ENCODE measurements at places on chromosomes 1 and 21.

DNA sequence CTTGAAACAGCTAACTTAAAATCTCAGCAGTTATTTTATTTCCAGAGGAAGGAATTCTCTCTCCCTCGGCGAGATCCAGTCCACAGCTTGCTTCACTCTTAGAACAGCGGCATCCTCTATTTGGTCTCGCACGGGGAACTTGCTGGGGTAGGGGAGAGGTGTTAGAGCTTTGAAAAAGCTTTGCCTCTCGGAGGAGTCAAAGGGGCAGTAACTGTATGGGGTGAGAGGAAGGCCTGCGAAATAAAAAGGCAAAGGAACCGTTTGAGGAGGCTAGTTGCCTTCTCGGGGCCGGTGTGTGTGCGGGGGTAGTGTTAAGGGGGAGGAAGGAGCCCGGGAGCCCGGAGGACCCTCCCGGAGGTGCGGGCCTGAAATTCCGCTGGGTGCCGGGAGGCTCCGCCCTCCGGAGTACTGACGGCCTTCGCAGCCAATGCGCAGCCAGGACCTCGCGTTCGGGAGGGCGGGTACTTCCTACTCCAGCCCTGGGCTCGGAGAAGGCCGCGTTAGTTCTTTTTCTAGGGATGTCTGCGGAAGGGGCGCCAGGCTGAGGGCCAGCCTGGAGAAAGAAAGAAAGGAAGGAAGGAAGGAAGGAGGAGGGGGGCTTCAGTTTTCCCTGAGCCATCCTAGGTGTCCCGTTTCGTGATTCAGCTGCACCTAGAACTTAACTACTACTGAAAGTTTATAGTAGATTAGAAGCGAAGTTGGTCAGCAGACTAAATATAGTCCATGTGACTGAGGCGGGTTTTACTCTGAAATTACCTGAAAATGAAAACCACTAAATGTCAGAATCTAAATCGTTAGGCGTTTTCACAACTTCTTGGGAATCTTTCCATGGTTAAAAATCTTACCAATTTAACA lies 2.2 kb downstream of the NEK7 start:
- DNase-seq, result peak; percentile 96

DNA sequence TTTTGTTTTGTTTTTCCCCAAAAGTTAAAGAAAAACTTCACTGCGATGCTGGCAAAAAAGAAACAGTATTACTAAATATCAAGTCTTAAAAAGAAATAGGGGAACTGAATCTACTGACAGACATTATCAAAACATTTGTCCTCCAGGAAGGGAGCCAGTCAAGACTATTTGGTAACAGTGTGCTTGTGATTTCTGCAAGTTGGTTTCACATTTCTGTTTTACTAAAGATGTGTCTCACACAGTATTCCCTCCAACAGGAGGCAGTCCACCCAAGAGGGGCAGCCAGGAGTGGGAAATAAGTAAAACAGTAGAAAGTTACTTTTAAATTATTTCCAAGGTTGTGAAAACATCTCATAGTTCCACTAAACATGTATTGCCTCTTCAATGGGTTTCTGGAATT lies 74.4 kb upstream of the SDC3 start:
- no peak for DNase-seq

DNA sequence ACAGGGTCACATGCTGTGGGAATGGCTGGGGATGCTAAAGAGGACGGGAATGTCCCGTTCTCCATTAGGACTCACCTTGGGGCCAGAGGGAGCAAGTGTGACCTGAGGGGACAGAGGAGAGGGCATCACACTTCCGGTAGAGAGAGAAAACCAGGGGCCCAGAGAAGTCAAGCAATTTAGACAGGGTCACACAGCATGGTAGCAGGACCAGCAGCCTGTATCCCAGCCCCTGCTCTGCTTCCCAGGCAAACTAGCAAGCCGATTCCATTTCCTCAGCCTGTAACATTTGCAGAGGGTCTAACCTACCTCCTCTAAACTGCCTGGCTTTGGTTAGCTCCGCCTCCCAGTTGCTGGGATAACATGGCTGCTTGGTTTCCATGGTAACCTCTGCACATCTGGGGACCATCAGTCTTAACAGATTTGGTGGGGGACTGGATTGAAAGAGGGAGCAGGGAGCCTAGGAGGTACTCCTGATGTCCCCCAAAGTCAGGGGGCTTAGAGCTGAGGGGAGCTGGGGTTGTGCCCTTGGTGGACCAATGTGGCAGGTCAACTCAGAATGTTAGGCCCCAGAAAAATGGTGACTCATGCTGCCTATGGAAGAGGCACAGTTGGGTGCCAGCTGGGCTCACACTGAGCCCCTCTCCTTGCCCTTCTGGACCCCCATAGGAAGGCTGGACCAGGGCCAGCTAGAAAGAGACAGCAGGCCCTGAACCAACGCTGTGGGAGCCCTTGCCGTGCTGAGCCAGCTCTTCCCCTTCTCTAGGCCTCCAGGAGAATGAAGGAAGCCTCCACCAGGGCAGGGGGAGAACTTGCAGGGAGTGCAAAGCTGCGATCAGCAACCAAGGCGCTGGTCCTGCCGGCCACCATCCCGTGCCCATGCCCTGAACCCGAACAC lies 9.5 kb downstream of the COL16A1 start:
- no peak for DNase-seq

GRCh38 chr1:208599063-208599462 lies 354.9 kb upstream of the PLXNA2 start:
- DNase-seq, result no peak

- DNase-seq, result no peak
These were observed 168.4 kb downstream of the RERE start for GRCh38 chr1:8649027-8649426.

DNA sequence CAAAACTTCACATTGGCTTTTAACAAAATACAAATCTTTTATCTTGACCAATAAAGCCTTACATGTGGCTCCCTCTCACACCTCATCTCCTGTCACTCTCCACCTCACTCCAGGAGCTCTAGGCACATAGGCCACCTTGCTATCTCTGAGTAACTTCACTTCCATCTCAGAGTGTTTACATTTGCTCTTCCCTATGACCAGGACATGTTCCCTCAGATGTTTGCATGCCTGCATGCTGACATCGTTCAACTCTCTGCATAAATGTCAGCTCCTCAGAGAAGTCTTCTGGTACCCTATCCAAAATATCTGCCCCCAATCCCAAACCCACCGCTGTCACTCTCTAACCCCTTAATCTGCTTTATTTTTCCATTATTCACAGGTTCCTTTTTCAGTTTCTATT lies 110.9 kb downstream of the TOMM20 start:
- peak; percentile 22 for DNase-seq

DNA sequence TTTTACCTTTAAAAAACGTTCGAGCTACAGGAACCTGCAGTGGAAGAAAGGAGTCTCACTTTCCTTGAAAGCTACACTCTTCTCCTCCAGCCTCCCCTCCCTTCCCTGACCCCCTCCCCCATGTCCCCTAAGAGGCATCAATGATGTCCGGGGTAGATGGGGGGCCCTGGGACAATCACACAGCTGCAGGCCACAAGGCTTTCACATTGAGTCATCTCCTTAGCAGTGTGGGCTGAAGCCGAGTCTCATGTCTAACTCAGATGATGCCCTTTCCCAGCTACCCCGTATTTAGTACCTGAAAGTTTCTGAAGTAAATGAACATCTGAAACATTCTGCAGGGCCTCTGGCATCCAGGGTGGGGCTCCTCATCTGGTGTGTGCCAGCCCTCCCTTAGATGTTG lies 6.3 kb upstream of the GPR25 start:
- peak; percentile 58 for DNase-seq

DNA sequence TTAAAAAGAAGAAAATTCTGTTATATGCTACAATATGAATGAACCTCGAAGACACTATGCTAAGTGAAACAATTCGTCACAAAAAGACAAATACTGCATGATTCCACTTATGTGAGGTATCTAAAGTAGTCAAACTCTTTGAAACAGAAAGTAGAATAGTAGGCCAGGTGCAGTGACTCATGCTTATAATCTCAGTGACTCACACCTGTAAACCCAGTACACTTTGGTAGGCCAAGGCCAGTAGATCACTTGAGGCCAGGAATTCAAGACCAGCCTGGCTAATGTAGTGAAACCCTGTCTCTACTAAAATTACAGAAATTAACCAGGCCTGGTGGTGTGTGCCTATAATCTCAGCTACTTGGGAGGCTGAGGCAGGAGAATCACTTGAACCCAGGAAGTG lies 25.7 kb downstream of the EPHA10 start:
- DNase-seq, result no peak

DNA sequence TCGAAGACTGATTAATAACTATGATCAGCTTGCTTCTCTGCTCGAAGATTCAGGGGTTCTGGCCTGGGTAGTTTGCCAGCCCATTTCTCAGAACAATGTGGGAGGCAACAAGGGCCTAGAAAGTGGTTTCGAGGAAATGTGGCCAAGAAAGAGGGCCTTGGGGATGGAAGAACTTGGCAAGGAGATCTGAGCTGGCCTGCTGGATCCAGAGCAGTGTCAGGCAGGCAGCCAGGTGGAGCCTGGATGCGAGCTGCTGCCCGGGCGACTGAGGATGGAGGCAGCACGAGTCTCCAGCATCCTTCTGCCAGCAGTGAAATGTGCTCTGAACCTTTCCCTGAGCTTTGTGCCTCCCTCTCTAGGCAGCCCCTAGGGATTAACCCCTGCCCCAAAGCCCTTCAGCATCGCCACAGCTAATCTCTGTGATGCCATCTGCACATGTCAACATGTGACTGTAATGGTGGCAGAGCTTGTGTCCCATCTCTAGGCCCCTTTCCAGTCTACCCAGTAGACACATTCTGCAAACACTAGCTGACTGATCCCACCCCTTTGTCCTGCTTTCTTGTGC lies 61.0 kb upstream of the NEK2 start:
- DNase-seq, result no peak

DNA sequence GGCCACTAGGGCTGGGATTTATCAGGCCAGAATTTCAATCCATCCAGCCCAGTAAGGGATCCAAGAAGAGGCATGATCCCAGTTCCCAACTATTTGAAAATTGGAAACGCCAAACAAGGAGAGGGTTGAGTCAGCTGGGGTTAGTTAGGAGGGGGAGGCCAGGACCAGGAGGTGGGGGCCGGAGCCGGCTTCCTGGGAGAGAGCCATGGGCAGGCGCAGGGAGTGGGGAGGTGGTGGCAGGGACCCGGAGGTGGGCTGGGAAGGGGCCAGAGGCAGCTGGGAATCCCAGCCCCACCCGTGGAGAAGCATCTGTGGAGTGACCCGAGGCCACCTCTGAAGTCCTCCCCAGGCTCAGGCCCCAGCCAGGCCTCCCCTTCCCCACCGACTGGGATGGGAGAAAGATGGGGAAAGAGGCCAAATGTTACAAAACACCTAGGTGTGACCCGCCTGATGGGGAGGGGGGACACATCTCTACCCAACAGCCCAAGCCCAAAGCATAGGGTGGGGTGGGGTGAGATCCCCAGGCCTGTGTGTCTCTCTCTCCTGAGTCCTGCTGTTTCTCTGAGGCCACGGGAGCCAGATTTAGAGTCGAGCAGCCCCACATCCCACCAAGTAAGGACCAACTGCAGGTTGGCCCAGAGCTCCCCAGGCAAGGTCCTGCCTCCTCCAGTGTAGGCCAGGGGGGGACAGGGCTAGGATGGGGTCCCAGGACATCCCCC lies 10.1 kb downstream of the HSPG2 start:
- peak; percentile 84 for DNase-seq

GRCh38 chr1:4529446-4530165 lies 124.8 kb upstream of the AJAP1 start:
- no peak for DNase-seq

DNA sequence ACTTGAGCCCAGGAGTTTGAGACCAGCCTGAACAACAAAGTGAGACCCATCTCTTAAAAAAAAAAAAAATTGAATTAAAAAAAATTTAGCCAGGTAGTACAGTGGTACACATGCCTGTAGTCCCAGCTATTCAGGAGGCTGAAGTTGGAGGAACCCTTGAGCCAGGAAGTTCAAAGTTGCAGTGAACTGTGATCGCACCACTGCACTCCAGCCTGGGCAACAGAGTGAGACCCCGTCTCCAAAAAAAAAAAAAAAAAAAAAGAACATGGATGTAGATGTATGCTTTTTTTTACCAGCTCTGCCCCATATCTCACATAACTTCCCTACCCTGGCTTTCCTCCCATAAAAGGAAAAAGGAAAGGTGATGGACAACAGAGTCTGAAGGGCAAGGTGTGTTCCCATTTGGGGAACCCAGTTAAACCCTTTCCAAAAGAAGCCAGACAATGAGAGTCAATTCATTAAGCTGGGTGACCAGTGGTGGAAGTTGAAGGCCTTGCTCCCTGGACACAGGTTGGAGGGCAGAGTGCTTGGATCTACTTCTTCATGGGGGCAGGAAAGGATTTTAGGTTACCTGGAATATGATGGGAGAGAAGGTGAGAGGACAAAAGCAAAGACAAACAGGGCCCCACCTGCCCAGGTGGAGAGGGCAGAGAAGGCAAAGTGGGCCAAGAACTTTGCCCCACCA lies 2.9 kb downstream of the KRTCAP2 start:
- DNase-seq, result no peak

DNA sequence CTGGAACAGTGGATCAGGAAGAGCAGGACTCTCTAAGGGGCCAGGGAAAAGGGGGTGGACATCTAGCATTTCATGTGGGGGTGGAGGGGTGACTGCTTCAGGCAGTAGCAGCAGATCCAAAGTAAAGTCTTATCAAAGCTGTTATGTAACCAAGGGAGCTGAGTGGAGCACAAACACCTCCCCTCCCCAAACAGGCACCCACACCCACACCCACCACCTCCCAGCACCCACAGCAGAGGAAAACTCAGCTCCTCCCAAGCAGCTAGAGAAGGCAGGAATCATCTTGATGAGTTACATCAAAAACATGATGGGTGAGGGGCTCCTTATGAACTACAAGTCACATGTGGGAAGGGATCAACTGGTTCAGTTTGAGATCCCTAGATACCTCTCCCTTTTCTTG lies 6.0 kb downstream of the DLGAP3 start:
- DNase-seq, result no peak

DNA sequence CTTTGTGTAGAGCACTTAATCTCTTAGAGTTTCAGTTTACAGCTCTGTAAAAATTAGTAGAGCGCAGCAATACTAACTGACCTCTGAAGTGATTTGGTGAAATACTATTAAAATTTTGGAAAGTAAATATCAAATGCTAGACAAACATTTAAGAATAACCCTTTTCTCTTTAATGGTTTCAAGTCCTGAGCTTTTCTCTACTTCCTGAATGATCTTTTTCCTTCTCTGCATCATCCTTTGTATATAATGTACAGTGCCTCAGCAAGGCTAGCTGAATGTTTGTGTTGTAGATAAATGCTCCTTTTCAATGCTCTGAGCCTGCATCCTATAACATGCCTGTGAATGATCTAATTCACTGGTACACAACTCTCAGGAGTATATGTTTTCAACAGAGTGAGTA lies 272.9 kb downstream of the ADGRL2 start:
- DNase-seq, result no peak

DNA sequence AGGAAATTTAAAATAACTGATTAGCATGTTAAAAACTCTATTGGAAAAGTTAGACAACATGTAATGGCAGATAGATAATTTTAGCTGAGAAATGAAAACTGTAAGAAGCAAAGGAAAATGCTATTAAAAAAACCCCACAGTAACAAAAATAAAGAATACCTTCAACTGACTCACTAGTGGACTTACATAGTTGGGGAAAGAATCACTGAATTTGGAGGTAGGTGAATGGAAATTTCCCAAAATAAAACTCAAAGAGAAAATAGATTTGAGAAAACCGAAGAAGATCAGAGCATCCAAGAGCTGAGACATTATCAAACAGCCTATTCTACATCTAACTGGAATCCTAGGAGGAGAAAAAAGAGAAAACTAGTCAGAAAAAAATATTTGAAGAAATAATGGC lies 34.7 kb downstream of the PDE4B start:
- no peak for DNase-seq
